Stimulated activated CD4-positive, alpha-beta T cell treated with anti-CD3 and anti-CD28 coated beads, Interleukin-4, amount 100 ng/mL, for 1 hour (primary cell): ENCODE measurements at places on chromosomes 2 and 18.

DNA sequence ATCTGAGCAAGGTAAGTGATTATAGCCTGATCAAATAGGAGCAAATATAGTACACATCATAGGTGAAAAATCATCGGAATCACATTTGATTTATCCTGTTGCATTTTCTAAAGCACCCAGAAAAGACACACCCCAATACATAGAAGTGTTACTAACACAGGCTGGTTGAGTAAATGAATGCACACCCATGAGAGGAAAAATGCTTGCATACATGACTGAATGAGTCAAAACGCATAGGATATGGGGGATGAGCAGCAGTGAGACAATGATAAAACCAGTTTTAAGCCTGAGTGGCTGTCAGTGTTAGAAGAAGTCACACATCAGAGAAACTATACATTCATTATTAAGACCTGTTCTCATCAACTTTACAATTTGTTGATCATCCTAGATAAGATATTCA is 449.6 kb upstream of the CDH20 start:
- DNase-seq = no peak

- DNase-seq = no peak
These were observed 22.6 kb upstream of the GIGYF2 start for GRCh38 chr2:232674491-232674890.

DNA sequence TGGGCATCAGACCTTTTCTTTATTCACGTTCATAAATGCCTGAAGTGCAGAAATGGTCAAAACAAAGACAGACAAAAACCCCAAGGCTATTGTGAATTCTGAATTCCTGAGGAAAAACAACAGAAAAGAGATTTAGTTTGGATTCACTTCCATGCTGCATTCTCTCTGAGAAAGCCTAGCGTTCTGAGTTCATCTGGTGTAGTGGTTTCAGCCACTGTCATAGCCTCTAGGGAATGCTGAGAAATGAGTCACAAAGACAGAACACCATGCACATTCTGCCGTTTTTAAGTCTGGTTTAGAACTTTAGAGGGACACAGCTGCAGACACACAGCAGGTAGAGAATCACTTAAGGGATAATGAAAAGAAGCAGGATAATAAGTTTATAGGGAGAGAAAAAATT is 93.8 kb downstream of the LRP1B start:
- DNase-seq = no peak

- no peak for DNase-seq
These were observed 11.2 kb upstream of the DAW1 start for GRCh38 chr2:227860221-227860641.

DNA sequence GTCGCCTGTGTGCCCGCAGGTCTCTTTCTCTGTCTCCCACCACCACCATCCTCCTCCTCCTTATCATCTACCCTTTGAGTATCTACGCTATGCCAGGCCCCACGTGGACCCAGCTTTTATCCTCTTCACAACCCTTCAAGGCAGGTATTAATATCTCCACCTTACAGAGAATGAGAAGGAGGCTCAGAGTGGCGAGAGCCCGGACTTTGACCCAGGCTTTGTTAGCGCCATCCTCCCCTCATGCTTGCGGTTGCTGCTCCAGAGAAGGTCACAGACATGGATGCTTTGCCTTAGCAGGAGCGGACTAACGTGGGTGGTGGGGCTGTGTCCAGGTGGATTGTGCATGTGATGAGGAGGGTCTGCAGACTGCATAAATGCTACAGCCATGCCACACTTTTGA is 119.8 kb downstream of the CELF4 start:
- DNase-seq = no peak
